ENCODE measurements at places on chromosomes 6 and 20.

- DNase-seq = no peak
These were observed 49.9 kb upstream of the TAGAP start for GRCh38 chr6:159094444-159095252.

- DNase-seq = no peak
These were observed 126.7 kb downstream of the IRF4 start for GRCh38 chr6:518218-518617.

- DNase-seq = no peak
These were observed 154.1 kb upstream of the MMS22L start for GRCh38 chr6:97437087-97437486.

GRCh38 chr6:157096522-157096921 is 226.8 kb downstream of the TMEM242 start:
- DNase-seq = no peak

GRCh38 chr6:138105880-138106664 is 1.1 kb downstream of the PERP start:
- no peak for DNase-seq
